ENCODE measurements at places on chromosomes 6 and 20.

DNA sequence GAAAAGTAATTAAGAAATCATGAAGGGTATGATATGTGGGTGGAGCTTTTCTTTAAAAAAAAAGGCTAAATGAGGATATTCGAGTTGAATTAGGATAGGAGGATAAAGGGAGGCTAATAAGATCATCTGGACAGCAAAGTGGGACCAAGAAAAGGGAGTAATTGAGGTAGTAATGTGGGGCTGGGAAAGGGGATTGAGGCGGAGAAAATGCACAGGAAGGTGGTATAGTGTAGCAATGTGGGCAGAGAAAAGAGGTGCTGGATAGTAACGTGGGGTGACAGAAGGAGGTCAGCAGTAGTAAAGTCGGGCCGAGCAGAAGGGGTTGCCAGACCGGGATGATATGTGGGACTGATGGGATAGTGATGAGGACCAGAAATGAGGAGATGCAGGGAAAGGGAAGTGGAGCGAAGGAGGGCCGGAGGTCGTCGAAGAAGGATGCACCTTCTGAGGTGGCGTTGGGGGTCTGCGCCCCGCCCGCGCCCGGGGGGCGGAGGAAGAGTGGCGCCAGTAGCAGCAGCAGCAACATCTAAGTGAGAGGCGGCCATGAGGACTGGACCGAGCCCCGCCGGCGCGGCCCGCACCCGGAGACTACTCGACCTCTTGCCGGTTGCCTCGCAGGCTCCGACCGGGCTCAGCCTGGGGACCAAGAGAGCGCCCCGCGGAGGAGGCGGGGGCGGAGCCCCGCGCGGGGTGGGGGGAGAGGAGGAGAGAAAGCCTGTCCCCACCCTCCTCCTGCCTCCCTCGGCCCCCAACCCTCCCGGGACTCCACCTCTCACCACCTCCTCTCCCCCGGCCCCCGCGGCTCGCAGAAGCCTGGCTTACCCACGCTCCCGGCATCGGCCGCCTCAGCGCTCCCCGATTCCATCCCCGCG is 887 bp downstream of the GABBR1 start:
- no peak for DNase-seq

- DNase-seq: no peak
Observed at GRCh38 chr20:35319192-35319870, 27.1 kb upstream of the FAM83C start.

- no peak for DNase-seq
Observed at GRCh38 chr6:2111162-2111677, 134.2 kb downstream of the GMDS start.

DNA sequence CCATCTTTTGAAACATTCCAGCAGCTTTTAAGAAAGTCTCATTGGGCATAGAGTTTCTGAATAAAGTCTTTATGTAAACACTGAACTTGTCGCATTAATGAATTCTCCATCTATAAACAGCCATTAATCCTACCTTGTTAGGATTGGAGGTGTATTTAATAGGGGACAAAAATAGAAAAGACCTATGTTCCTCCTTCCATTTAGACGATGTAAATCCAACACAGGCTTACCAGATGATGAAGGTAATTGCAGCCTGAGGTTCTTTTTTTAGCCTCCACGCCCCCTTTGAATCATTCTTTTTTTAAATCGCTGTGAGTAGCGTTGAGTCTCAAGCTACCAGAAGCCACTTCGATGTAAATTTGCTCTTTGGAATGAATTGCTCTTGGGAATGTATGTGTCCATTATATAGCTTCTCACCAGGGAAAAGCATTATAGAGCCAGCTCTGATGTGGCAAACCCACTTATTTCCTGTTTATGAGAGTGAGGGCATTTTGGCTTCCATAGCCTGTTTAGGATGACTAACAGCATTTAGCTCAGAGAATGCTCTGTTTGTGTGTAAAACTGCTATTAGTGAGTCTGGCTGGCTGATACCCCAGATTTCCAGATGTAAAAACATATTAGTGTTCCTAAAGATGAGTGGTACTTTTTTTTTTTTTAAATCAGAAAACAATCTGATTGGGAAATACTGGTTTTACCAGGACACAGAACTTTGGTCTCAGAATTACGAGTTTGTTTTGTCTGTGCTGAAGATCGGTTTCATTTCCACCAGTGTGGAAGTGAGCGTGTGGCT is 74.9 kb upstream of the CLDN20 start:
- DNase-seq: no peak

DNA sequence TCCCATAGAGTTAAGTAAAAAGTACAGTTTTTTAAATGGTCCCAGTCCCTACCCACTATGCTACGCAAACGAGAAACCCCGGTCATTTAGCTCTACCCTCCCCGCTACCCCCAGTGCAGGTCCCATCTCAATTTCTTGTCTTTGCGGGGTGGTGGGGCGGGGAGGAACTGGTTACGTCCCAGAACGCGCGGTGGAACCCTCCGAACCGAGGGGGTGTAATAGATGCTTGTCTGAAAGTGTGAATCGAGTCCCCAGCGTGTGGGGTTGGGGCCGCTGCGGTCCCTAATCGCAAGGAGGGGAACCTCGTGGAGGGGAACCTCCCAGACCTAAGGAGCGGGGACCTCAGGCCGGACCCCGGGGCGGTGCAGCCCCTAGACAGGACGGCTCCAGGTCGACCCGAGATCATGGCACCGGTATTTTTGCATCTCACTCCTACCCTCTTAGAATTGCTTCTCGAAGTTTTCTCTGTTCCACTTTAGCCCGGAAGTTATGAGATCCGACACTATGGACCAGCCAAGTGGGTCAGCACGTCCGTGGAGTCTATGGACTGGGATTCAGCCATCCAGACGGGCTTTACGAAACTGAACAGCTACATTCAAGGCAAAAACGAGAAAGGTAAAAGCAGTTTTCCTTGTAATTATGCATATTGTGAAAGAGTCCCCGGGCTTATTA is 779 bp downstream of the HEBP2 start:
- DNase-seq: no peak

- DNase-seq: no peak
Observed at GRCh38 chr6:53648184-53648943, 17.2 kb downstream of the KLHL31 start.

DNA sequence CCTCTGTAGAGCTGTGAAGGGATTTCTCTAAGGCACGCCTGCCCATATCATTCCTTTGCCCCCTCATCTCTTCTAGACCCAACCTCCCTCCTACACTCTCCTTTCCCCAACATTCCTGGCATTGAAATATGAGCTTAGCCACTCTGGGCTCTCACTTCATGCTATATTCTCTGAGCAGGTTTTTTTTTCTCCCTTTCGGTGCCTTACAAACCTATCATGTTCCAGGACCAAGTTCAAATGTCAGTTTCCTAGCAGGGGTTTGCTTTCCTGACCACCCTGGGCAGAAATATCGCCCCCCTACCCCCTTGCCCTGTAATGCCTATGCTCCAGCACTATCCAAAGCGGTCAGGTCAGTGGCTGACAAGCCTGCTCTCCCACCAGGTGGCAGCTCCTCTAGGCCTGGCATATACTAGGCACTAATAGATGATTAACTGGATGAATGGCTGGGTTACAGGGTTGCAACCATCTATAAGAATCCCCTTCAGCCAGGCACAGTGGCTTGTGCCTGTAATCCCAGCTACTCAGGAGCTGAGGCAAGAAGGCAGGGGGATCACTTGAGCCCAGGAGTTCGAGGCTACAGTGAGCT is 25.7 kb upstream of the AAR2 start:
- DNase-seq: no peak

- no peak for DNase-seq
Observed at GRCh38 chr6:6556738-6557503, 31.6 kb upstream of the LY86 start.

DNA sequence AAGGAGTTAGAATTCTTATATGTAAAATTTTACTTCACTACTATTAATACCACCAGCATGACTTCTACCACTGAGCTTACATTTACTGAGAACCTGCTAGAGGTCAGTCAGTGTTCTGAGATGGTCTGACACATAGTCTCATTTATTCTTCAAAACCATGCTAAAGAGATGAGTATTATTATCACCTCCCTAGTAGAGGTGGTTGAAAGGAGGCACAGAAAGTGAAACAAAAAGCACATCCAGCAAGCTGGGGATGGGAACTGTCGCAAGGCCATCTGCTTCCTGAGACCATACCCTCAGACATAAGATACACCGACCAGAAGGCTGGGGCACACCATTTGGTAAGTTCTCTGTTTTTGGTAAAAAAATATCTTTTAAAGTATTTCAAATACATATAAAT is 137.7 kb downstream of the INSM1 start:
- DNase-seq: no peak

- DNase-seq: no peak
Observed at GRCh38 chr6:35668096-35668495, 20.6 kb downstream of the FKBP5 start.

DNA sequence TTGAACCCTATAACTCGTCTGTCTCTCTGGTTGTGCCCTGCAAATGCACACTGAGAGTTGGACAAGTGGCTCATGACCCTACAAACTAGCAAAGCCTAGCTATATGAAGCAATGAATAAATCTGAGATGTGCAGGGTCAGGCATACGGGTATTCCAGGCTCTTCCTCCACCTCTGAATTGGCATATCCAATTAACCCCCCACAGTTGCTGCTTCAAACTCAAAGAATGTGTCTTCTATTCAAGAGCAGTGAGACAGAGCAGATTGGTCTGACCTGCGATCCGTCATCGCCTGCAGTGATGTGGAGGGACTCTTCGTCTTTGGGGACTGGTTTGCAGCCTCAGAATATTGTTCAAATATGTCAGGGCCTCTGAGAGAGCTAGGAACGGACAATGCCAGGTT is 59.8 kb downstream of the LAMP5 start:
- DNase-seq: no peak

GRCh38 chr6:81633391-81633790 is 119.1 kb downstream of the TENT5A start:
- DNase-seq: no peak

GRCh38 chr6:29216528-29216927 is 45.8 kb downstream of the OR2J2 start:
- DNase-seq: no peak

GRCh38 chr6:141744194-141744925 is 388.4 kb upstream of the GJE1 start:
- no peak for DNase-seq

DNA sequence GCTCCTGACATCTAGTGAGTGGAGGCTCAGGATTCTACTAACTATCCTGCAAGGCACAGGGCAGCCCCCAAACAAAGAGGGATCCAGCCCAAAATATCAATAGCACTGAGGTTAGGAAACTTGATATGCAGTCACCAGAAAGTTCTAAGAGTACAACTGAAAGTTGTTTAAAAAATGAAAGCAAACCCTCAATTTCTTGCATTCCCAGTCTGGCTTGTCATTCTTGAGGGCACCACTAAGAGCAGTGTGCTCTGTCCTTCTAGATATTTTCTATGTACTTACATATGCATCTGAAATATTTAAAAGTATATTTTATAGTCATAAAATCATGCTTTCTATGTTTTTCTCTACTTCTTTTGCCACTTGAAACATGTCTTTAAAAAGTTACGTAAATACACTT is 35.9 kb downstream of the CST8 start:
- DNase-seq: no peak

- no peak for DNase-seq
Observed at GRCh38 chr6:52399511-52400312, 20.4 kb upstream of the EFHC1 start.

GRCh38 chr20:44066645-44067606 is 120.1 kb downstream of the JPH2 start:
- DNase-seq: no peak

DNA sequence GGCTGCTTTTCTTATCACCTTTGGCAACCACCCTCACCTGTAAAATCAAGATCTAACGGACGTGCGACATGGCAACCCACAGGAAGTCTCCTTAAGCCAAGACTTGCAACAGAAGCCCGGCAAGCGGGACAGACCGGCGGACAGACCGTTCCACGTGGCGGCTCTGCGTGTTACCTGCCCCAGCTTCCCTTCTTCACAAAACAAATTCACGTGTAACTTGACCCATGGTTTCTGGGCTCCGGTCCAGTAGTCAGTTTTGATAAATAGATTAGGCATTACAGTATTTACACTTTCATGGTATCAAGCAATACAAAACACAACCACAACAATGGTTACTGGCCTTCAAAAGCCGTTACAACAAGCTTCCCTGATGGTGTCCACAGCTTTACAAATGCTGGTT is 133.8 kb downstream of the PRND start:
- no peak for DNase-seq

DNA sequence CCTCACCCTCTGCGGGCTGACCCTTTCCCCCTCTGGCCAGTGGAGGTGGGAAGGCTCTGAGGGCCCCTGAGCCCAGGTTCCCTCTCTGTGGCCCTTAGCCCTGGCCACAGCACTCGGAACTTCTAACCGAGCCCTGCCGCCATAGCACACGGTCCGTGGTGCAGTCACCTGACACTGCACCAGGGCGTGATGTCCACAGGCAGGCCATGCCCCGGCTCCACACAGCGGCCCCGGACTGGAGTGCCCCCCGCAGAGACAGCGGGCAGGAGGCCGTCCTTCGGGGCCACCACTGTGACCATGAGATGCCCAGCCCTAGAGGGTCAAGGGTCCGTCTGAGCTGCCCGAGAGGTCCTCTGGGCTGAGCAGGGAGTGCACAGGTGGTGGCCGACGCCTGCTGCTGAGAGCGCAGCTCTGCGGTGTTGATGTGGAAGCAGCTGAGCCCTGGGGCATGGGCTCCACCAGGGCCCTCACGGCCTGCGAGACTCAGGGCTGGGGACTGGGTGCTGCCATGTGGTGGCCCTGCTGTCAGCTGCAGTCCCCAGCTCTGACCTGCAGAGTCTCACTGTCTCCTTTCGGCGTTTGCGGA is 11.2 kb upstream of the BHLHE23 start:
- DNase-seq: no peak
